ENCODE measurements at places on chromosomes 16 and 17.

DNA sequence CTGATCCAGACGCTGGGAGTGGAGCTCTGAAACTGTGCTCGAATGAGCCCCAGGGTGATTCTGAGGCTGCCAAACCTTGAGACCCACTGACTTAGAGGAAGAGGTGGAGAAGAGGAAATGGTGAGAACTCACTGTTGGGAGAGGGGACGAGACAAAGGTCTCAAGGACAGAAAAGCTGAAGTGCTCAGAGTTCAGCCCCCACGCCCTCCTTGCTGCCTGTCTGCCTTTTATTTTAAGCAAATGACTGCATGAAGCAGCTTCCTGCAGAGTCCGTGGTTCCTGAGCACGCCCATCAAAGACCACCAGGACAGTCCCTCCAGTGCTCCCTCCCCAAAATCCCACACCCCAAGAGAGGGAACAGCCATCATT is 20.4 kb downstream of the COTL1 start:
- DNase-seq: no peak

GRCh38 chr17:6455321-6455705 is 11.1 kb downstream of the PIMREG start:
- DNase-seq: no peak

DNA sequence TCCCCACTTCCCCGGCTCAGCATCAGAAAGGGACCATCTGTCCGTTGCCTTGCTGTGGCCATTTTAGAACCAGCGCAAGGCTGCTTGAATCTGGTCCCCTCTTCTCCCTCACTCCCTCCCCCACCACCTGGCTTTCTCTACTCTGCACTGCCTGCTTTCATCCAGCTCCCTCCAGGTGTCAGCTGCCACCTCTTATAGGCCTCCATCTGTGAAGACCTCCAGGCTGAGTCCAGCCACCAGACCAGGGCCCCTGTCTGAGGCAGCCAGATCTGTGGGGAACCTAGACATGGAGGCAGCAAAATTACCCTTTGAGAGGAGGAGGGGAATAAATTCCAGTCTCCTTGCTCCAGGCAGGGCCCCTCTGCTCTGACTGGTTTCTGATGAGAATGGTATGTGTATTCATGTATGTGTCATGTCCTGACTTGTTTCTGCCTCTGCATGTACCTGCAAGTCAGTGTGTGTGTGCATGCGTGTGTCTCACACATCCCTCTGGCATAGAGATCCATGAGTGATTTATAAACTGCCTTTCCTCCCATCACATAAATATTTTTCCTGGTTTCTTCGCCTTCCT is 21.1 kb downstream of the MINK1 start:
- no peak for DNase-seq

DNA sequence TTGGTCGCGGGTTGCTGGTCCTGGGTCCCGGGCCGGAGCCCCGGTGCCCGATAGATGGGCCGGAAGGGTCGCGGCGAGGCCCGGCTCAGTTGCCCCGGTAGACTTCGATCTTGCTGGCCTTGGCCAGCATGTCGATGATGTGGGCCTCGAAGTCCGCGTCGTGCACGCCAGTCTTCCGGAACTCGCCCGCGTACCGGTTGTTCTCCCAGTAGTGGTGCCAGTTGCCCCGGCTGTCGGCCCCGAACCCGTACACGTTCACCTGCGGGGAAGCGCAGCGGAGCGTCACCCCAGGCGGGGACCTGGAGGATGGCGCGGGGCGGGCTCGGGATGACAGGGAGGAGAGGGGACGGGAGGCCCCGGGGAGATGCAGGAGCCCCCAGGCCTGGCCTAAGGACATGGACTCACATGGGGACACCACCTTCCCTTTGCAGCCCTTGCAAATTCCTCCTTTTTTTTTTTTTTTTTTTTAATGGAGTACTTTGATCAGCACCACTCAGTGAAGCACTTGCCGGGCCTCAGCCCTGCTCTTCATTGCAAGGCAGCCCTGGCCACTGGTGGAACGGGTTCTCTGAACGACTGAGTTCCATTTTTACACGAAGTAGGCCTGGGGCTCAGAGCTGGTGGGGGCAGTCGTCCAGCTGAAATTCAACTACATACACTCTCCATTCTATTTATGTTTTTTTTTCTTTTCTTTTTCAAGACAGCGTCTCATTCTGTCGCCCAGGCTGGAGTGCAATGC is 35.1 kb downstream of the DDX19A start:
- DNase-seq: no peak

DNA sequence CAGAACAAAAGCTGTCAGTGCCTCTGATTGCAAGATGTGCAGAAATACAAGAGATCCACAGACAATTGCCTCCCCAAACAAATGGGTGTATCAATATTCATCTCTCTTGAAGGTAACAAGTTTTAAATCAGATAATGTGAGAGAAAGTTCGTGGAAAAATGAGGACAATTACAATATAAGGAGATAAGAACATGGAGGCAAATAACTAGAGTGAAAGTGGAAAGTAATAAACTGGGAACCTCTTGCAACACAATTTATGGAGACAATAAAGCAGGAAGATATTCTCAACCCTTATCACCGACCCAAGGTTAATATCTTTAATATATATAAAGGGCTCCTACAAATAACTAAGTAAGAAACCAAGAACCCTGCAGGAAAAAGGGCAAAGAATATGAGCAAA is 14.2 kb upstream of the KRT19 start:
- no peak for DNase-seq

DNA sequence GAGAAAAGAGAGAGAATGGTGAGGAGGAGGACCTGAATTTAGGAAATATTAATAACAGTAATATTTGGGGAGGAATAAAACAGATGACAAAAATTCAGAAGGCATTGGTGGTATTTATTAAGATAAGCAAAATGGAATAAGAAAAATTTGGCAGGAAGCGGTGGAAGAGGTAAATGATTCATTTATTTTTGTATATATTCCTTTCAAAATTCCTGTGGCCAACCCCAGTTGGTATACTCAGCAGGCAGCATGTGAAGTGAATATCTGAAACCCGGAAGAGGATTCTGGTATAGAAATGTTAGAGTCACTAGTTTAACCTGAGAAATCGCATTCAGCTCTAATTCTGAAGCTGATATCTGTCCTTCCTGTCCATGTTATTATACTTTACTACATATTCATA is 792.0 kb downstream of the KCNJ2 start:
- DNase-seq: no peak

DNA sequence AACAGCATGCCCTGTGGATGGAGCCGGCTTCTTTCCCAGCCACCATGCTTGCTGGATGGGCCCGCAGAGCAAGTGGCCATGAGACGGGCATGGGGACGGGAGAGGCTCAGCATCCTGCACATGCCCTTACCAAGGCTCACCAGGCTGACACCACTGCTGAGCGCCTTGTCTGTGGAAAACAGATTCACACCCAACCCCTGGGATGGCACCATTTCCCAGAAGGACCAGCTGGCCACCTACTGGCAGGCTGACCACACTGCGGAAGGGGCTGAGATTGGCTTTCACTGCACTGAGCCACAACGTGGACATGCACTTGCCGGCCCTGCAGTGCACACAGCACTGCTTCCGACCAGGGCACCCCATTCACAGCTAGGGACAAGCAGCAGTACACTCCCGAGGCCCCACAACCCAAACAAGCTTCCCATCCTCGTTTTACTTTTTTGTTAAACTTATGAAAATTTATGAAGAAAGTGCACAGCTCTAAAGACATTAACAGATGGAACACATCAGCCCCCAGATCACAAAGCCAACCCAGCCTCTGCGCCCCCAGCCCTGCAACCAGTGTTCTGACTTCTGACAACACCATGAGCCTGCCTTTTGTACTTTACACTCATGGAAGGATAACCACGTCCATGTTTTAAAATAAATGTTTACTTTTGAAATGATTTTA is 13.9 kb upstream of the KRTAP17-1 start:
- peak; percentile 64 for DNase-seq

GRCh38 chr16:85948138-85948509 is 49.2 kb downstream of the IRF8 start:
- DNase-seq: no peak

- no peak for DNase-seq
These were observed 287.3 kb upstream of the MAF start for GRCh38 chr16:79887541-79888540.

DNA sequence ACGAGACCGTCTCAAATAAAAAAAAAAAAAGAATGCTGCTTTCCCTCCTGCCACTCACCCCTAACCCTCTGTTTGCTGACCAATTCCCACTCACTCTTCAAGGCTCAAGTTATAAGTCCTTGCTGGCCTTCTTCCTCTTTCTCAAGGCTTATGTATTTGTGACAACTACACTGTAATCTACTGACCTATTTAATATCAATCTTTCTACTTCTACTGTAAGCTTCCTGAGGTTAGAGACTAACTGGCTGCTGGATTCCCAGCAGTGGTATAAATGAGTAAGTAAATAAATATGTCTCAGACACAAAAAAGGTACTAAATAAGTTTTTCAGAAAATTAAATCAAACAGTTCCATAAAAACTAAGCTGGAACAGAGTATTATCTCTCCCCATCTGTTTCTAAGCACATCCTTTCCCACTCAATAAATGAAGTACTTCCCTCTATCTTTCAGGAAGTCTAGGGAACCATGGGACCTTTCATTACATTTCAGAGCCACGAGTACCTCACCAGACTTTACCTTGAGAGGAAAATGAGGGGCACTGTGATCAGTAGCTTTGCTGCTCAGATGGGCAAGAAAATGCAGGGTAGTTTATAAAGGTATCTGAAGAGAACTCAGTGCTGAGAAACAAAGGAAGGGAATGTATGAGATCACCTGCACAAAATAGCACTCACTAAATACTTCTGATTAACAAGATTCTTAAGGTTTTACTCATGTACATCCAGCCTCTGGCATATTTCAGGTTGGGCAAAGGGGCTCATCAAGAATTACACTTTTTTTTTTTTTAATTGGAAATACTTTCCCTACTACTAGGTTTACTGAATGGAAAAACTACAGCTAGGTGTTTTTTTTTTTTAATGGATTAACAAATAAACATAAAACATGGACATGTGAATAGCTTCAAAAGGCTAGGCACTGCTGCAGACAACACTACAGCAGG is 10.8 kb downstream of the SSH2 start:
- no peak for DNase-seq

- DNase-seq: peak; percentile 65
These were observed 27.8 kb downstream of the GNPTG start for GRCh38 chr16:1379304-1380076.

DNA sequence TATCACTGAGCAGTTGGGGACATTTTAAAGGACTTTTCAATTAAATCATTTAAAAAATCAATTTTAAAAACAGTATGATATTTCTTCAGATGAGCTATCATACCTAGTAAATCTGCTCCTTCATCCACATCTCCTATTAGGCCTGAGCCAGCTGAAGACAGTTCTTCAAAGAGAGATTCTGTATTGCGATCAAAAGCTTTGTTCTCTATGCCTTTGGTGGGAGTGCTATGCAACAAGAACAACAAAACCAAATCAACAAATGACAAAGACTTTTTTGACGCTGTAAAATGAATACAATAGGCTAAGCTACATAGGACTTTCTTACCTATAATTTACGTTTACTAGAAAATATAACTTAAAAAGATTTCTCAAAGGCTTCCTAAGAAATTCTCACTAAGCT is 106.5 kb downstream of the SPAG9 start:
- DNase-seq: no peak

GRCh38 chr16:81522108-81522701 is 77.6 kb downstream of the CMIP start:
- no peak for DNase-seq

GRCh38 chr17:7403727-7403976 is 245 bp downstream of the TMEM256 start:
- DNase-seq: peak; percentile 81

DNA sequence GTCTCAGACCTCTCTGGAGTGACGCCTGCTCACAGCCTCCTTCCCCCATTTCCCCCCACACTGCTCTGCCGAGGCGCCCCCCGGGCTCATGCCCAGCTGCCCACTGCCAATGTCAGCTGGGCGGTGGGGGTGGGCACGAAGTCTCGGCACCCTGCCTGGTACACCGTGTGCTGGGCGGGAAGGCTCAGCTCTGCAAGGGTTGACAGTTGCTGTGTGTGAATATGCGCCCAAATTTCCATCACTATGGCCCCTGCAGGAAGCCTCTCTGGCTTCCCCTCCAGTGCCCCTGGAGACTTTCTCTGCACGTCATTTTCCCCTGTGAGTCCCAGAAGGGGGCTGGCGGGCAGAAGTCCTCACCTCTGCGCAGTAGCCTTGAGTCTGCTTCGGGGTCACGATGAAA is 11.6 kb upstream of the CAMKK1 start:
- no peak for DNase-seq

DNA sequence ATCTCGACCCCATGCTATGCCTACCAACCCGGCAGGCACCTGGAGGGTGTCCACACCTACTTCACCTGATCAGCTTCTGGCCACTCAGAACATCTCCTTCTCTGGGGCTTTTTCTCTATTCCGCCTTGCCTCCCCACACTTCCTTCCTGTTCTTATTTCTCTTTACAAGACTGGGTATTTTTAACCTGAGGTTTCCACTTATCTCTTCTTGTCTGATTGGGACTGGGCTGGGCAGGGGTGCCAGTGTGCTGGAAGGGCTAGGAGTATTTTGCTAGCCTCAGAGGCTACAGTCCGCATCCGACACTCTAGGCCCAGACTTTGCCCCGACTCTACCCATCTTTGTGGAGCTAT is 26.2 kb upstream of the ZNF652 start:
- no peak for DNase-seq

DNA sequence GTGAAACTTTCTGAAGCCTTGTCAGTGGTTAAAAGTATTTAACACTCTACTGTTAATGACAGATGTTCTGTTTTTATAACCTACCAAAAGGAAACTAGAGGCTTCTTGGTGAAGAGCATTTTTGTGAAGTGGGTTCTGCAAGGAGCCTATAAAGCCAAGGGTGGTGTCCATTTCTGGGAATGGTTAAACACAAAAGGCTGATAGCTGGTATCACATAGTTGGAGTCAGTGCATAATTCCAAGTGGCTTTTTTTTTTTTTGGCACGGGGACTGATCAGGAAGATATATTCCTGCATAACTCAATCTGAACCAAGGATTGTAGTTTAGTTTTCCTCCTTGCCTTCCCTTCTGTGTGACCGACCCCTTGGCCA is 27.6 kb upstream of the KPNB1 start:
- DNase-seq: no peak

Data from RKO (cell line).